H1 (cell line): ENCODE measurements at places on chromosomes 3 and 15. TPM values are rescaled to one million over a fixed set of nuclear protein-coding genes. Genes with fewer than 3 reads are reported as not detected.

GRCh38 chr3:16317561-16317945, 52.5 kb downstream of the OXNAD1 start:
- no peak for DNase-seq

DNA sequence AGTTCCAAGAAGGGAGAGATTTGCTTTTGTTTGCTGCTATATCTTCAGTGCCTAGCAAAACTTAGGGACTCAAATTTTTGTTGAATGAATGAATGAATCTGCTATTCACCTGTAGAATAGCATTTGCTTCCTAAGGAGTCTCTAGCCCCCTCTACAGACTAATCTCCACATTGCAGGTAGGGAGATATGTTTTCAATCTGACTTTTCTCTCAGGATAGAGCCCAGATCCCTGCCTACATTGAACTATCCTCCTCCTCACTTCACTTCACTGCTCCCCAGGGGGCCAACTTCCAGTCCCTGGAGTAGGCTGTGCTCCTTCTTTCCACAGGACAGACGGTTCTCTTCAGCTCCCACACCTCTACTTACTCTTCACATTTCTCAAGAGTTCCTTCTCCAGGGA, 81.9 kb upstream of the PTX3 start:
- DNase-seq, result no peak

SPATA12 gene
- total RNA-seq, result 0.19 and 0.34 TPM in 2 replicates

THRB gene
- 3.7 and 3.9 TPM in 2 replicates for total RNA-seq

HRG gene
- total RNA-seq, result 0.15 TPM in 1 of 2 replicates, not detected in the other

P4HTM gene
- 18.6 and 19.1 TPM in 2 replicates for total RNA-seq

- DNase-seq, result no peak
Measured at GRCh38 chr15:78390826-78391225, 47.2 kb upstream of the IREB2 start.

DNA sequence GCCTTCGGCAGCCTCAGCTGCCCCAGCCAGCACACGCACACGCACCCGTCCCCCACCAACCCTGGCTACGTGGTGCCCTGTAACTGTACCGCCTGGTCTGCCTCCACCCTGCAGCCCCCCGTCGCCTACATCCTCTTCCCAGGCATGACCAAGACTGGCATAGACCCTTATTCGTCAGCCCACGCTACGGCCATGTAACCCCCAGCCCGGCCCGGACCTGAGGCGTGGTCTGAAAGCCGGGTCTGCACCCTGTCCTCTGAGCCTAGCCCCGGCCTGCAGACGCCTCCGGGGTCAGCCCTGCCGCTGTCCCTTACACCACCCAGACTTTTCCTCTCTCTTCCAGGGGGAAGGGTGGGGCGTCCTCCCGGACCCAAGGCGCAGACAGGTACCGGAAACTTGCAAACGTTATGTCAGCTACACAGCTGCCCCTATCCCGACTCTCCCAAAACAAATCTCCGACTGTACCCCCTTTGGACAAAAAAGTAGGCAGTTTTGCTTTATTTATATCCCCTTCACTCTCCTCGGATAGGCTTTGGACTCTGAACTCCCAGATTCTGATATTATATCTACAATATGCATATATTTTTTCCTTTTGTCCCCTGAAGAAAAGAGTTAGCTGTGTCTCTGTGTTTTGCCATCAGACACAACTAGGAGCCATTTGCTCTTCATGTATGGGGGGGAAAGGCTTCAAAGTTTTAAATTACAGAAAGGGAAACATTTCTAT, 1.4 kb downstream of the SOX14 start:
- DNase-seq, result no peak

STXBP5L gene
- 5.6 and 6.0 TPM in 2 replicates for total RNA-seq

ATP13A5 gene
- not detected in 2 replicates for total RNA-seq

DNA sequence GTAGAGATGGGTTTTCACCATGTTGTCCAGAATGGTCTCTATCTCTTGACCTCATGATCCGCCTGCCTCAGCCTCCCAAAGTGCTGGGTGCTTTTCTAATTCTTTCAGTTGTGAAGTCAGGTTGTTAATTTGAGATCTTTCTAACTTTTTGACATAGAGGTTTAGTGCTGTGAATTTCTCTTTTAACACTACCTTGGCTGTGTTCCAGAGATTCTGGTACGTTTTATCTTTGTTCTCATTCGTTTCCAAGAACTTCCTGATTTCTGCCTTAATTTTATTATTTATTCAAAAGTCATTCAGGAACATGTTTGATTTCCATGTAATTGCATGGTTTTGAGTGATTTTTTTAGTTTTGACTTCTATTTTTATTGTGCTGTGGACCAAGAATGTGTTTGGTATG, 63.5 kb upstream of the CCDC54 start:
- no peak for DNase-seq

DNA sequence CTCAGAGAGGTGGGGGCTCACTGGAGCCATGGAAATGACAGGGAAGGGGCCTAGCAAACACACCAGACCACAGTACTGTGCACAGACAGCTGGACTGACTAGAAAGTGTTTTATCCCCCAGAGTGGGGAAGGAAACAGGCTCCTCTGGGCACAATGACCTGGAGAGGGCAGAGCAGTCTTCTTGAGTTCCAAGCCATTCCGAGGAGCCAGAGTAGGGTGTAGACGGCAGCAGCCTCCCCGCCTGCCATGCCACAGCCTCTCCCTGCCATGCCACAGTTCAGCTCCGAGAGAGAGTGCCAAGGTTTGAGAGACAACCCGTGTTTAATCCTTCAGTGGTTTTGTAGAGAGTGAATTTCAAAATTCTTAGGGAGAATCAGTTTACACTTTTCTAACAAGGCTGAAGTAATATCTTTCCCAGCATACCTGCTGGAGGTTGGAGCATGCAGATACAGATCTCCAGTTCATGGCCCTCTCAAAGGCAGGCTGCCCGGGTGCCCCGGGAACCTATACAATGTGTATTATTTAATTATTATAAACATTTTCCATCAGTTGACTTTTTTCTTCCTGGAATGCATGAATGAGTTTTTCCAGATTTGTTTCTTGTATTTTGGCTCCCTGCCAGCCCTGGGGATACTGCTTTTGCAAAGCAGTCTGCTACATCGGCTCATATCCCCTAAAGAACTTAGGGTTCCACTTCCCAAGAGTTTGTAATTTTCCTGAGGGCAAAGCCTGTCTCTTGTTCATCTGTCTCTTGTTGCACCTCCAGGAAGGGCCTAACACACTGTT, 3.2 kb downstream of the PODXL2 start:
- DNase-seq, result no peak

TGM5 gene
- total RNA-seq, result not detected in 2 replicates

- DNase-seq, result no peak
Measured at GRCh38 chr3:143209715-143210059, 90.1 kb downstream of the CHST2 start.

DNA sequence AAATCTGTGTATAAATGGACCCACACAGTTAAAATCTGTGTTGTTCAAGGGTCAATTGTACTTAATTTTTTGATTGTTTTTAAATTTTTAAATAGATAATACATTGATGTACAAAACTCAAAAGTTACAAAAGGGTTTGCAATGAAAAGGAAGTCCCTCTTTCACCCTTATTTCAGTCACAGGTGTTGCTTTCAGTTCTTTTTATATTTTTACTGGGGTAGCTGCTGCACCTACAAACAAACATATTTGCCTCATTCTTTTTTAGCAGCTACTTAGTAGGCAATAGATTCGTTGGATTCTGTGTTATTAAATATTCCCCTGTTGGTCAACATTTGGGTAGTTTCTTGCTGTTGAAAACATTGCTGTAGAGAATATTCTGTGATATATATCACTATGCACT, 44.4 kb downstream of the PIAS1 start:
- DNase-seq, result no peak

DNA sequence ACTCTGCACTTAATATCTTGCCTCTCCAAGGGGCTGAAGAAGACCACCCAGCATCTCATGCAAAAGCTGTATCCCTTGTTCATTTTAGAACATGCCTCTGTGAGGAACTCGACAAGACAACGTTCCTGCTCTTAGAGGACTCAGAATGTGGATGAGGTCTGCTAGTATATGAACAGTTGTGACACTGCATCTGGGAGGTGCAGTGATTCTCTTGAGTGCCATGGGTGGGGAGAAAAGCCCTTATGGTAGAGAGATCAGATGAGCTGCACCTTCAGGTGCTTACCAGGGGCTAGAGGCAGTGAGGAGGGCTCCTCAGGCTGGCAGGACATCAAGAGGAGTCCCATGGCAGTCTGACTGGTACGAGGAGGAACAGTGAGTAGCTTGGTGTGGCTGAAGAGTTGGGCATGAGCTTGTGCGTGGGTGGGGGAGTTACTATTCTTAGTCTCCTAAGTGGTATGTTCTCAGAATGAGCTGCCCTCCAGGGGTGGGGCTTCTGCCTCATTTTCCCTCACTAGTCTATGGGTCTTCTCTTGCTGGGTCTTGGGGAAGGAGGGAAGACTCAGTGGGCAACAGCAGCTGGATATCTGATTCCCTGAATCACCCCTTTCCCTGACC, 56.7 kb upstream of the ATP2B2 start:
- peak; percentile 6 for DNase-seq

SERPINI2 gene
- total RNA-seq, result 0.25 and 0.26 TPM in 2 replicates

DNA sequence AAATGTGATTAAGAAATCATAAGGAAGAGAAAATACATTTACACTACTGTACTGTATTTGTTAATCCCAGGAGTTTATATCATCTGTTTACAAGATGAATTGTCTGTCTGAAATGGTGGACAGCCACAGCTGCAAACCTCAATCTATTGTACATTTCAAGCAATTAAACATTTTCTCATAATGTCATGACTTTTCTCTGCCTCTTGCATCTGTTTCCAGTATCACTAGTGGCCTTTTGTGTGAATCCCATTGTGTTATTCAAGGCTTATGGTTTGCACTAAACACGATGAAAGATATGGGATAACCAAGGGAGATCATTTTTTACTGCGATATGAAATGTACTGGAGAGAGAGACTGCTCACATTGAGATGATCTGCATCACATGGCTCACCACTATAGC, 200.2 kb upstream of the LRRN1 start:
- no peak for DNase-seq

DNA sequence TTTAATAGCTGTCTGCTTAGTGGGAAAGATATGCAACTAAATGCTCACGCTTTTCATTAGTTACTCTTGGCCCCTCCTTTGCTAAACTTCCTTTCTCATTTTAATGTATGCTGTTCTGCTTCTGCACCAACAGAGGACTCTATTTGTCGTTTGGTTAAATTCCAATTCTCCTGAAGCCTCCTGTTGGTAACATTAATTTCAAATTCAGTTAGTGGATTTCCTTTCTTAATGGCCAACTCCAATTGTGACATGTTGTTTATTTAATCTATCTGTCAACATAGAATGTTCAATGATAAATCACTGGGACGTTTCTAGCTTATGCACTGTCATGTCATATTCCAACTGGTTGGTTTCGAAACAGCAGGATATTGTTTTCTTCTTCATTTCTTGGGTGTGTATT, 467.4 kb upstream of the BCHE start:
- no peak for DNase-seq

FBXL22 gene
- 0.47 and 0.54 TPM in 2 replicates for total RNA-seq

THSD4 gene
- 6.2 and 6.4 TPM in 2 replicates for total RNA-seq

DNA sequence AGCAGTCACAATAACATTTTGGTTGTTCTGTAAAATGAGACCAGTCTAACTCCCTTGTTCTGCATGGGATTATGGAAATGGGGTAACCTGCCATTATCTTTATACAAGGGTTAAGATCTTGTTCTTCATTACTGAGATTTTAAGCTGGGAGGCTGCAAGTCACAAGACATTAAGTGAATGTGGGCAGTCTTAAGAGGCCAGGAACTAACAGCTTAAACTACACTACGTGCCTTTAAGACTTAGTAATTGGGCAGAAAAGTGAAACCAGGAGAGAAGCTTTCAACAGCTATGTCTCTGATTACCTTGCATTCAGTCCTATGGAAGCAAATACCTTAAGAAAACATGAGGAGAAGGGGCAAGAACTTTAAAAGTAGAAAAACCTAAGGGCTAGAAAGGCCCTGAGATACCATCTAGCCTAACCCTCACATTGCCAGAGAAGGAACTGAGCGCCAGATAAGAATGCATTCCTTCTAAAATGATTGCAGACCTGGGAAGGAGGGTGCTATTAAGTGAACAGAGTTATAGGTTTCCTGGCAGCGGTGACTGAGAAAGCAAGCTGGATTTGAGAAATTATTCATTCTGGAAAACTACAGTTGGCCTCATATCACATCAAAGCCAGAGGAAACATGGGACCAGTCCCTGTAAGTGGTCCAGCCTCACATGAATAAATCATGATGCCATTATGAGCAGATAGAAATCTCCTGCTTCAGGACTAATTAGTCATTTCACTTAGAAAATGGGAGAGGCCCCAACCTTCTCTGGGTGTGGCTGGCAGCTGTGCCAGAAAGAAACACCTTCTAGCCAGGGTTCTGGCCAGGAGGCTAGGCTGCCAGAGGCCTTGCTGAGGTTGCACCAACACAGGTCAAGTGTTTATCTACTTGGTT, 32.9 kb downstream of the DAPK2 start:
- no peak for DNase-seq

MEF2A gene
- total RNA-seq, result 22.5 TPM in 2 replicates

ONECUT1 gene
- 6.1 and 6.4 TPM in 2 replicates for total RNA-seq

DNA sequence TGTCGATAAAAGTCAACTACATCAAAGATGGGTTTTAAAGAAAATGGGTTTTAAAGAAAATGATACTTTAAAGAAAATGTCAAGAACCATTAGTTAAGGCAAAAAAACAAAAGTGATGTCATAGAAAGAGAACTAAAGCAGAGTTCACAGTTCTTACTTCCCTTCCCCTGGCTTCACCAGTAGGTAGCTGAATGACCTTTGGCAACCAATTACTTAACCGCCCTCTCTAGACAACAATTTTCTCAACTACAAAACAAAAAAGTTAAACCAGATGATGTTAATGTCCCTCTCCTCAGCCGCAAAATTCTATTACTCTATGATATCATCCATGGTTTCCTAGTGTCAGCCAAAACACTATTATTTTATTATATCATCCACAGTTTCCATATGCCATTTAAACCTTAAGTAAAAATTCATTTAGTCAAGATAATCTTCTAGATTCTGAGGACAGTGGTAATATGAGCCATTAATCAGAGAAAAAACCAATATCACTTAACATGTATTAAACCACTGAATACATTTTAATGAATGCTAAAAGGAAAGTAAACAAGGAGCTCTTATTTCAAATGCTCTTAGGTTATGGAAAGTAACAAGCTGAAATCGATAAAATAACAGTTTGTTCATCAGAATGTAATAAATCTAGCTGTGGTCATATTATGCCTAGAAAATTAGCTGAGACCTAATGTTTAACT, 13.1 kb downstream of the RYK start:
- no peak for DNase-seq

- DNase-seq, result no peak
Measured at GRCh38 chr3:195438371-195438770, 4.4 kb downstream of the ACAP2 start.
